Stimulated activated CD4-positive, alpha-beta T cell treated with anti-CD3 and anti-CD28 coated beads, Interleukin-4, amount 100 ng/mL, for 24 hours (primary cell): ENCODE measurements at places on chromosomes 11 and 22.

DNA sequence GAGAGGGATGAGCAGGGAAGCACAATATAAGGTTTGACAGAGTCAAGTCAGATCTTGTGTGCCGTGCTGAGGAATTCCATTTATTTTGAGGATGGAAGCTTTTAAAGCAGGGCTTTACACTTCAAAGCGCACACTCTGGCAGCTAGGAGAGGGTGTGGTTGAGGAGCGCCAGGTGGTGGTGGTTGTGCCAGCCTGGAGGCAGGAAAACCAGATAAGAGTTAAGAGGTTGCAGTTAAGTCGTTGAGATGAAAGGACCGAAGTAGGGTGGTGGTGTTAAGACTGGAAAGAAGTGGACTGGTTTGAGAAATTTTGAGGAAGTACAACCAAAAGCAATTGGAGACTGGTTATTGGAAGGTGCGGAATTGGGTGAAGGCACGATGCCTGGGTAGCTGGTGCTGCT is 231.6 kb upstream of the TBCEL start:
- DNase-seq = no peak

DNA sequence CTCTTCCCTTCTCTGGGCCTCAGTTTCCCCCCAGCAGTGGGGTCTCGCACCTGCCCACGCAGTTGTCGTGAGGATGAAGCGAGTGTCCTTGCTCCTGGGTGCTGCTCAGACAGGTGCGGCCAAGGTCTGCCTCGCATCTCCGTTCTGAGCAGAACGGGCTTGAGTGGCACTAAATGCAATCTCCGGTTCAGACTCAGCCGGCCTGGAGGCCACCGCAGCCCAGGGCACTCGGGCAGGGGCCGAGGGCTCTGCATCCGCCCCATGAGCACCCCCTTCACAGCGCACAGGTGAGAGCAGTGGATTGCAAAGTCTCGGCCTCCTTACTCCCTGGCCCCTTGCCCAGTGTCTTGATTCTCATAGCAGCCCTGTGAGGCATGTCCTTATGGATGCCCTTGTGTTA is 30.1 kb upstream of the SLC22A12 start:
- DNase-seq = no peak

DNA sequence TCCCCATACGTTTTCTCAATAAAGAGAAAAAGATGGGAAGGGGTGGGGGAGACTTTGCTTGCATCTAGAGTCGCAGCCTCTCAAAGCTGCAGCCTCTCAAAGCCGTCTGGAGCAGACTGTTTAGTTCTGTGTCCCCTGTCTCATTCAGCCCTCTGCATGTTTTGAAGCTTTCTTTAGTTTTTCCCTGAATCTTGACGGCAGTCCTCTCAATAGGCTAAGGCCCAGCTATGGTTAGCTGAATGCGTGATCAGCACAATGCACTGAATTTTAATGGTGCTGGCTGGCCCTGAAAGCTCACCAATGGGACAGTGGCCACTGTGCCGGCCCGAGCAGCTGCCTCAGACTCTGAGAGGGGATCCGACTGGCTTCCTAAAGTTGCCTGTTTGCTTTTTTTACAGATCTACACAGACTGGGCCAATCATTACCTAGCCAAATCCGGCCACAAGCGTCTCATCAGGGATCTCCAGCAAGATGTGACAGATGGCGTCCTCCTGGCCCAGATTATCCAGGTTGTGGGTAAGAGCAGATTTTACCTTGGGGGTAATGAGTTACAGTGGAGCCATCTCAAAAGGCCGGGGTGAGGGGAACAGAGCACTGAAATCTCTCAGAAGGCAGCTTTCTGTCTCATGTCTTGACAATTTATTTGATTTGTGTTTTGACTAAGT is 119.6 kb downstream of the NAV2 start:
- DNase-seq = no peak

- no peak for DNase-seq
These were observed 14.4 kb downstream of the NAALAD2 start for GRCh38 chr11:90148900-90149299.

GRCh38 chr11:84524422-84525051 is 1102.6 kb downstream of the DLG2 start:
- no peak for DNase-seq

- no peak for DNase-seq
These were observed at the start of gene CDC42EP1 for GRCh38 chr22:37559901-37560607. CDC42EP1 (plus strand) TSS chr22:37560480; CDS start chr22:37566350, 5,870 bp downstream.

DNA sequence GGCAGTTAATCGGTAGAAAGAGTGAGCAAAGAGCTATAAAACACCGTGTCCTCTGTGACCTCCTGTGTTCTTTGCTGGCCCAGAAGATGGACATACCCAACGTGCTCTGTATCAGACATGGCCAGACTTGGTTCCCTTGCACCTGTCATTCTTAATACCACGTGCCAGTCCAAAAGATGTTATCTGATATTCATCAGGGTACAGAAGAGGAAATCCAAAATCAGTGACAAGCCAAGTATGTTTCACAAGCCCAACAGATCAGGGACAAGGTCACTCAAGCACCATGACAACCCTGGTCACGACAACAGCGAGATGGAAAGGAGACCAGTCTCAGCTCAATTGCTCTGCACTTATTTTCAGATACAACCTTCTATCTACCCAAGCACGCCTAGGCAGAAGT is 3.4 kb downstream of the LRP4 start:
- DNase-seq = no peak

- DNase-seq = no peak
These were observed 147.0 kb upstream of the NECTIN1 start for GRCh38 chr11:119875841-119876600.

DNA sequence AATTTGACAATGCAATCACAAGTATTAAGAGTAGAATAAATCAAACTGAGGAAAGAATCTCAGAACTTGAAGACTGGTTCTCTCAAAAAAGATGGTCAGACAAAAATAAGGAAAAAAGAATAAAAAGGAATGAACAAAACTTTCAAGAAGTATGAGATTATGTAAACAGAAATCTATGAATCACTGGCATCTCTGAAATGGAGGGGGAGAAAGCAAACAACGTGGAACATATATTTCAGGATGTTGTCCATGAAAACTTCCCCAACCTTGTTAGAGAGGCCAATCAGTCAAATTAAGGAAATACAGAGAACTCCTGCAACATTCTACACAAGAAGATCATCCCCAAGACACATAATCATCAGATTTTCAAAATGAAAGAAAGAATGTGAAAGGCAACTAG is 235.7 kb downstream of the SBF2 start:
- no peak for DNase-seq
